ENCODE measurements at places on chromosomes 16 and 17. TPM values are rescaled to one million over a fixed set of nuclear protein-coding genes. Genes with fewer than 3 reads are reported as not detected.

DNA sequence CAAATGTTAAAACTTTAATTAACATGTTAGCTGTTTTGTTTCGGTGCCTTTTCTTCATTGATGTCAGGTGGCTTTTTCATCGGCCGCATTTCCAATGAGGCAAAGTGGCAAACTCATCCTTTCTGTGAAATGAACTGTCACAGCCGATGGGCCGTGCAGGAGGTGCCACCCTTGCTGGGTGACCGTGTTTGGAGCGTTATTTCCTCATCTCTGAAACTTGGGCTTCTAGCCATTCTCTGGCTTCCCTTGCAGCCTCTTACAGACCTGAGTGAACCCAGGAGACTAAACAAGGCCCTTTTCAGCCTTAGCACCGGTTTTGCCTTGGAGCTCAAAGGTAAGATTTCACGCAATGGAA is 42.2 kb upstream of the PRSS54 start:
- DNase-seq, result peak; percentile 18

GRCh38 chr17:34826332-34826731 is 134.9 kb downstream of the CCT6B start:
- peak; percentile 41 for DNase-seq

GRCh38 chr17:14545156-14545906 is 244.4 kb downstream of the HS3ST3B1 start:
- no peak for DNase-seq

GRCh38 chr17:66353937-66354401 is 51.6 kb downstream of the PRKCA start:
- DNase-seq, result peak; percentile 46

The MAPT gene
- total RNA-seq, result not detected

- DNase-seq, result no peak
Measured at GRCh38 chr16:19304750-19305149, 19.2 kb downstream of the CLEC19A start.

The IFT20 gene
- 80.5 TPM for total RNA-seq

DNA sequence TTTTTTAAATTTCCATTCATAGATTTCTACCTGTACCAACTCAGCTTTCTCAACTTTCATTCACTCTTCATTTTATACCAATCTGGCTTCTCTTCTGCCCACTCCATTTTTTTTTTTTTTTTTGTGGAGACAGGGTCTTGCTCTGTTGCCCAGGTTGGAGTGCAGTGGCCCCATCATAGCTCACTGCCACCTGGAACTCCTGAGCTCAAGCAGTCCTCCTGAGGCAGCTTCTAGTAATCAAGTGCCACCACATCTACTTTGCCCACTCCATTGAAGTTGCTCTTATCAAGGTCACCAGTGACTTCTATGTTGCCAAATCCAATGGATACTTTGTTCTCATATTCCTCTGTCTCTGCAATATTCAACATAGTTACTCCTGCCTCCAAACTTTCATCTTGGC is 1.7 kb downstream of the SUPT6H start:
- no peak for DNase-seq

The NRN1L gene
- total RNA-seq, result not detected

DNA sequence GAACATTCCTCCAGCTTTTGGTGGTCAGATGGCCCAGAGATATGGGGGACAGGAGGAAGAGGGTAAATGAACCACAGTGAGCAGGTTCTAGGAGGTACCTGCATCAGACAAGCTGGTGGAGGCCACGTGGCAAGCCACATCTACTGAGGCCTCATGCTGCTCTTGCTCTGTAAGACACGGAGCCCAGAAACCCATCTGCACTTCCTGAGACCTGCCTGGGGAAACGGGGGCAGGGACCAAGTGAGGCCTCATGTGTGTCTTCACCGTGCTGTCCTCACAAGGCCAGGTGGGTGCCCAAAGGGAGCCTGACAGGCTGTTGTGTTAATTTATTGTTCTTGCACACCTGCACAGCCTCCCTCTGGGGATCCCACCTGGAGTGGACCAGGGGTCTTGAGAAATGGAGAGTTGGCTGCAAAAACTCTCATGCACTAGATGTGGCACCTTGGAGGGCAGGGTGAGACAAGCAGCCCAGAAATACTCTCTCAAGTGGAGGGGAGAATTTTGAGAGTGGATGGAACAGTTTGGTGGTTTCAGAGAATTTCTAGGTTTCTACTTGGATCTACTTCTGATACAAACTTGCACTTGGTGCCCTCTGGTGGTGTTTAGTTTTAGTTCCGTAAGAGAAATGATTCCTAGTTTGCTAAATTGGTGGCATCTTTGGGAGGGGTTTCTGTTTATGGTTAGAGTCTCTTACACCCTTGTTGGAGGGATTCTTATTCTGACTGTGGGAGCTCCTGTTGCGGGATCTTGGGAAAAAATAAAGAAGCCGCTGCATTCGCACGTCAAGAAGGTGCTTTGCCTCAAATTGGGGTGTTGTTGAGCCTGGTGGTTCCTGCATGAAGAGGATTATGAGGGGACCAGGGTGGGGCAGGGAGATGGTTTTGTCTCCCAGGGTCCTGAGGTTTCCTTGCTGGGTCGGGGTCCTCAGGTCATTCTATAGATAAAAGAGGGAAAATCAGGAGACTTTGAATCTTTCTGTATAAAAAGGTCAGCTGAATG is 47.5 kb downstream of the SLC6A2 start:
- peak; percentile 78 for DNase-seq

The CMIP gene
- 7.8 TPM for total RNA-seq

The GNPTG gene
- 85.8 TPM for total RNA-seq

DNA sequence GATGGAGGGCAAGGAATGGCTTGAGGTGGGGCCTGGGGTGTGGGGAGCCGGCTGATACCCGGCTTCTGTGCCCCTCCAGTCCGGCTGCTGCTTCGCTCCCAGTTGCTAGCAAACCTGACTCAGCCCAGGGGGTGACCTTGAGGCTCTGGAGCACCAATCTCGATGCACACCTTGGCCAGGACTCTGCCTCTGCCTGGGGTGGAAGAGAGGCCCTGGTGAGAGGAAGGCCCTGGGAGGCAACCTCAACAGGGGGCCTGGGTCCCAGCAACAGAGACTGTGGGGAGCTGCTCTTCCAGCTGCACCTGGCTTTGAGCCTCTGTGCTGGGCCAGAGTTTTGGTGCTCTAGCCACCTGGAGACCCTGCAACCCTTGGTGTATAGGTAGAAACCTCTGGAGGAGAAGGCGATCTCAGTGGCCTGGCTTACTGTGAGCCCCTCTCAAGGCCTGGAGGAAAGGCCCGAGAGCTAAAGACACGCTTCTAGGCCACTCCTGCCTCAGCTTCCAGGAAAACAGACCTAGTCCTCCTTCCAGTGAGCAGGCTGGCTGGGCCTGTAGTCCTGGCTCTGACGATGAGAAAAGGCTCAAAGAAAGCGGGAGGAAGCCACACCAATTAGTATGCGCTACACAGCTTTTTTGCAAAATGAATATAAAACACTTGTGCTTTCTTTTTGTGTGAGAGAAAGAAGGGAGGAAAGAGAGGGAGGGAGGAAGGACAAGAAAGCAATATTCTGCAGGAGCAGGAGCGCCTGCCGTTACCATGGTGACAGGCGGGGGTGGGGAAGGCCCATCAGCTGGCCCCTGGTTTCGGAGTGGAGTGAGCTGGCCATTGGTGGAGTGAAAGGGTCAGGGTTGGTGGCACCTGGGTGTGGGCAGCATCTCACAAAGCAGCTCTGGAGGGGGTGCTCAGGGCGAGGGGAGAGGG is 51.0 kb downstream of the VAC14 start:
- no peak for DNase-seq

The SPAG7 gene
- total RNA-seq, result 43.1 TPM

GRCh38 chr16:142405-142967 is 4.0 kb upstream of the NPRL3 start:
- no peak for DNase-seq

The C17orf75 gene
- 11.1 TPM for total RNA-seq

The OTOA gene
- not detected for total RNA-seq

The KRT20 gene
- total RNA-seq, result not detected

The CDH3 gene
- total RNA-seq, result not detected

The CCL16 gene
- not detected for total RNA-seq

DNA sequence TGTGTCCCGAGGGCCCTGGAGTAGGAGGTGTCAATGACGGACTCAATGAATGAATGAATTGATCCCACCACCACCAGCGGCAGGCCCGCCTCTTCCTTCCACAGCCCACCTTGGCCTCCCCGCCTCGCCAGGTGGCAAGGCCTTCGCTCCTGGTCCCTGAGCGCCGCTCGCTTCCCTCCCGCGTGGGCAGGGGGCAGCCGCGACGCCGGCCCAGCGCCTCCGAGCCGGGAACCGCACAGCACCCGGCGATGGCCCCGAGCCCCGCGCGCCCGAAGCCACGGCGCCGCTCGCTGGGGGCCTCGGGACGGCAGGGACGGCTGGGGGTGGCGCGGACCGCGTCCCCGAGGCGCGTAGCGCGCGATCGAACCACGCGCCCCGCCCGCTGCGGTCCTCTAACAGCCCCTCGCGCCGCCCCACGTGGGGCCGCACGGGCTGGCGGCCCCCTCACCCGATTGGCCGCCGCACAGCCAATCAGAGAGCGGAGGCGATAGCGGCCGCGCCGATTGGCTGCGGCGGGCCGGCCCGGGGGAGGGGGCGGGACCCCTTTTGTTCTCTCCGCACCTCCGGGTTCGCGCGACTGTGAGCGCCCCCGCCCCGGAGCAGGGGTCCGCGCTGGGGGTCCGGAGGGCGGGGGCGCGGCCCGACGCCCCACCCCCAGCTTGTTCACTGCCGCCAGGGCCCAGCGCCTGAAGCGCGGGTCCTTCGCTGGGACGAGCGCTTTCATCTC is 31.4 kb downstream of the ACTG1 start:
- peak; percentile 75 for DNase-seq

The NPIPA3 gene
- total RNA-seq, result 0.51 TPM

DNA sequence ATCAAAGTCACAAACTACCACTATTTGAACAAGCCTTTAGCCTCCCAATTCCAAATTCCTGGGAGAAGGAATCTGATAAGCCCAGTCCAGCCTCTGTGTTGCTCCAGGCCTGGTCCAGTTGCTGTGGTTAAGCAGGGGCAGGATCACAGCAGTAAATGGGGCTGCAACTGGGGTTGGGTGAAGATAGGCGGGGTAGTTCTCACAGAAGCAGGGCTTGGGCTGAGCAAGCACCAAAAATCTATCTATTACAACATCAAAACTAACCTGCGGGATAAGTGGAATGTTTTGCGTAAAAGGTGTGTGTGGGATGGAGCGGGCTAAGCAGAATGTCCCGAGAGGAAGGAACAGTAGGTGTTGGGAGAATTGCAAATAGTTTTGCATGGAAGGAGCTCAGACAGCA is 23.0 kb upstream of the RNF135 start:
- DNase-seq, result no peak

- no peak for DNase-seq
Measured at GRCh38 chr16:4677390-4677789, 16.0 kb upstream of the NUDT16L1 start.

The PVALEF gene
- not detected for total RNA-seq

- DNase-seq, result no peak
Measured at GRCh38 chr16:9082422-9082821, 9.0 kb upstream of the HAPSTR1 start.

DNA sequence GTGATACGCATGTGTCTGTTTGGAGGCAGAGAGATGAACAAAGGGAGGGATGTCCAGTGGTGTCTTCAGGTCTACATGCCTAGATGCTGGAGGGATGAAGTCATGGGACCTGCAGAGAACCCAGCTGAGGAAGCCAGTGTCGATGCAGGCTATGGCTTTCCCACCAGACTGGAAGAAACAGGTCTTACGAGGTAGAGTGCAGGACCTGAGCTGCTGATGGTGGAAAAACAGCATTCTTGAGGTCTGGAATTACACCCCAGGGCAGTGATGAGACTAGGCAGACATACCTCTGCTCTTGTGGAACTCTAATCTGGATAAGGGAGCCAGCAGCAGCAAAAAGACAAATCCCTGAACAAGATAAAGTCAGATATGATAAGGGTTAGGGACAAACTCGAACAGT is 37.4 kb downstream of the ARSG start:
- DNase-seq, result no peak

DNA sequence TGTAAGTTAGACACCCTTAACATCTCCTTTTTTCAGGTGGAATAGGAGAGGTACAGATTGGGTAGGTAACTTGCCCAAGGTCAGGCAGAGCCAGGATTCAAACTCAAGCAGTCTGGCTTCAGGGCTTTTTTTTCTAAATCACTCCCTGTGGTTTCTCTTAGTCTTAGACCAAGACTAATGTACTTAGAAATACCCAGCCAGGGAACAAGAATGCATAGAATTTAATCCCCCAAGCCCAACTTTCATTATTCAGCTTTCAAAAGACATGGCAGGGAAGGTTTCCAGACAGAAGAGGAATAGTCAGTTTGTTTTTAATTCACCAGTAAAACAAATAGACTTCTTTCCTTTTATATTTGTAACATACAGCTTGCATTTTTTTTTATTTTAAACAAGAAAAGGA is 305.2 kb upstream of the RBFOX1 start:
- DNase-seq, result no peak

- no peak for DNase-seq
Measured at GRCh38 chr17:57021226-57021940, 43.5 kb downstream of the SCPEP1 start.

The TP53TG3C gene
- total RNA-seq, result not detected

DNA sequence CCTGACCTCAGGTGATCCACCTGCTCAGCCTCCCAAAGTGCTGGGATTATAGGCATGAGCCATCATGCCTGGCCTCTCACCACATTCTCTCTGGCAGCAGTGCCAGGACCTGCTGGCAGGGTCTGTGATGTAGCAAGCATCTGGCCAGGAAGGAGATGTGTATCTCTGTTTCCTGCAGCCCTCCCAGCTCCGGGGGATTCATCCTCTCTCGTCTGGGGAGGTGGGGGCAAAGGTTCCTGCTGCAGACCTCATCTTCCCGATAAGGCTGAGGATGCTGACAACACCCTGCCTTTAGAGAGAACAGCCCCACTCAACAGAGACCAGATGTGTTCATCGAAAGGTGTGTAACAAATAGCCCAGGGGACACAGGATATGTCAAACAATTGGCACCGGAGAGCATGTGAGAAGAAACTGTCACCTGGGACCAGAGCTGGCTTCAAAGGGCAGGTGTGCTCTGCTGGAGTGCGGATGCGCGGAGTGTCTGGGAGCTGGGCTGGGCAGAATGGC is 54.8 kb upstream of the SEC14L1 start:
- DNase-seq, result no peak

- no peak for DNase-seq
Measured at GRCh38 chr17:20092973-20093626, 83.9 kb downstream of the SPECC1 start.

DNA sequence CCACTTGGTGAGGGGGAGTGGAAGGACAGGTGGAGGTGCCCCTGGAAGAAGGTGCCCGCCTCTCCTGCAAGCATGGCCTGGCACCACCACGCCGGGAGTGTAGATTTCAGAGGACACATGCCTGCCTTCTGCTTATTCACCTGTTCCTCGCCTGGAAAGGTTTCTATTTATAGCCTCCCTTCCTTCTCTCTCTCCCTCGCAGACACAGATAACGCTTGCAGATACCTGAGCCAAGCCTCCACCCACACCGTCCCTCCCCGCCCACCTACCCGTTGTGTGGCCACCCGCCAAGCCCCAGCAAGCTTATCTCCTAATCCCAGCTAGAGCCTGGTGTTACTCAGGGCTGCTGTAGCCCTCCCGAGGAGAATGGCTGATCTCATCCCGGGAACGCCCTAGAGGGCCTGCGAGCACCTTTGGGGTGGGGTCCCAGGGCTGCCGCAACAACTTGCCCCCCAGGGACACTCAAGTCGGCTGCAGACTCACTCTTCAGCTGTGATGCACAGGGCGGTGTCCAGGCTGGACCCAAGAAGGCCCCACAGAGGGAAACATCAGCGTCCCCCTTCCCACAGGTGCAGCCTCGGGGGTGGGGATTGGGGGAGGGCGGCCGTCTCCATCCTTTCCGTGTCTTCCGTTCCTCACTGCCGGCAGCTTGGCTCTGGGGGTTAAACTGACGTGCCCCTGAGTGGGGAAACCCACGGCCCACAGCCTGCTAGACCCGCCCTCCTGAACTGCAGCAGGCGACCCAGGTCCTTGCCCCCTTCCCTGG is 1.9 kb upstream of the SNAI3 start:
- DNase-seq, result no peak

GRCh38 chr17:32852811-32853210 is 24.1 kb downstream of the MYO1D start:
- DNase-seq, result peak; percentile 43
